Large intestine (tissue), 12 donors: ENCODE measurements at places on chromosomes 6 and 20. TPM values are rescaled to one million over a fixed set of nuclear protein-coding genes. Genes with fewer than 3 reads are reported as not detected.

Gene ZBP1
- 0.40 TPM for polyA plus RNA-seq

Gene SNAP25
- 25.6 TPM for polyA plus RNA-seq

GRCh38 chr6:15484821-15485220, 178.0 kb downstream of the DTNBP1 start:
- DNase-seq = no peak

GRCh38 chr6:15171026-15171425, 74.8 kb upstream of the JARID2 start:
- DNase-seq = no peak

Gene EYA2
- 0.72 TPM for polyA plus RNA-seq
